ENCODE measurements at places on chromosomes 6 and 20. TPM values are rescaled to one million over a fixed set of nuclear protein-coding genes. Genes with fewer than 3 reads are reported as not detected.

GRCh38 chr6:11214901-11215300 is 17.6 kb downstream of the NEDD9 start:
- DNase-seq, result no peak

GRCh38 chr20:31943052-31943471 is 8.8 kb downstream of the PDRG1 start:
- DNase-seq, result peak; percentile 72

- no peak for DNase-seq
Measured at GRCh38 chr6:41605649-41606048, 32.6 kb upstream of the MDFI start.

DNA sequence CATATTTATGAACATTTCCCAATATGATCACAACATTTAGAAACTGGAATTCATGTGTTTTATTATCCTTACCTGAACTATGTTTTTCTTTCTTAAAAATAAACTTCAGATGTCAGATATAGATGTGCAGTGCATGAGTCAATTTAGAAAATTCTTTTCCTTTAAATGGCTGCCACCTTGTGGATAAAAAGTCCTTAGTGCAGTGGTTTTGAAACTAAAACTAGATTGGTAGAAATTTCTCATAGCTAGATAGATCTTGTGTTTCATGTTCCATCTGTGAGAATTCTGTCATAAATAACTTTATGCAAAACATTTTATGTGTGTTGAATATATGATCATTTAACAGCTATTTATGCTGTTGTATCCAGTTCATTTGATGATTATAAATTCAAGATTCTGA is 134.9 kb downstream of the KLHL32 start:
- no peak for DNase-seq

GRCh38 chr6:54053881-54054391 is 57.3 kb upstream of the MLIP start:
- DNase-seq, result no peak

DNA sequence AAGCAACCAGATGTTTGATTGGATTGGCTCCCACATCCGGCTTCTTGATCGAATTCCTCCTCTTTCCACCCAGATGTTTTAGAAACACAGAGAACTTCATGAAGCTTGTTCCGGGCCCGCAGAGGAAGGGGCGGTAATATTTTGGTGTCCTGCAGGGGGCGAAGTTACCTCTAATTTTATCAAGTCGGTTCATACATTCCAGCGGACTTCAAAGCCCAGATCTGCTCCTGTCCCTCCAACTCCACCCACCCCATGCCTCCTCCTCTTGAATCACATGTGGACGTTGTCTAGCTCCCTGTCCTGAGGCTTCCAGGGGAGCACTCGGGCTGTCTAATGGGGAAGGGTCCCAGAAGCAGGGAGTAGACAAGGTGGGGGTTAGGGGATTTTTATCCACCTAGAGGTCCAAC is 2.9 kb upstream of the BMP6 start:
- peak; percentile 89 for DNase-seq

DNA sequence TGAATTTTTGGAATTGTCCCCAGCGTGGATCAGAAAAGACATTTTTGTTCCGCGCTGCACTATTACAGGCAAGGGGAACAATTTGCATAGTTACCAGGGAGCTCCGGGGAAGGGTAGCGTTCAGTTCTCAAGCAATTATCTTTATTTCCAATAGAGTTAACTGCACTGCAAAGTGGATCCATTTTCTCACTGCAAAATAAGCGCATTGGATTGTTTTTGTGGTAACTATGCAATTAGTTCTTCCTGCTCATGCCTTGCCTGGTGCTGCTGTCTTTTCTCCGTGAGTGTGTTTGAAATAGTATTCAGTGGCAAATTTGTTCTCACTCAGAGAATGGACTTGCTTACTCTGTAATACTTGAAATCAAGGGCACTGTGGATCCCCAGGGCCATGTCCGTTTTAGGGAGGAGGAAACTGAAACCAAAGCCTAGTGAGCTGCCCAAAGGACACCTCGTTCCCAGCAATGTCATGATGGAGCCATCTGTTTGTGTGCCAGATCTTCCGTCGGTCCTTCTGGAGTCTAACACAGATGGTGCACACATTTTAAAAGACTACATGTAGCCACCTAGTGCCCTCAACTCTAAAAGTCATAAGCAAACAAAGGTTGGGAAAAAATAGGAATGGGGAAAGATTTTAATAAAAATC is 7.4 kb upstream of the PCK1 start:
- no peak for DNase-seq

MYLK4 gene
- total RNA-seq, result 0.33 TPM

- DNase-seq, result no peak
Measured at GRCh38 chr6:137815692-137816091, 51.4 kb upstream of the TNFAIP3 start.

GRCh38 chr6:128519931-128520435 is 416 bp downstream of the PTPRK start:
- DNase-seq, result peak; percentile 78

DNA sequence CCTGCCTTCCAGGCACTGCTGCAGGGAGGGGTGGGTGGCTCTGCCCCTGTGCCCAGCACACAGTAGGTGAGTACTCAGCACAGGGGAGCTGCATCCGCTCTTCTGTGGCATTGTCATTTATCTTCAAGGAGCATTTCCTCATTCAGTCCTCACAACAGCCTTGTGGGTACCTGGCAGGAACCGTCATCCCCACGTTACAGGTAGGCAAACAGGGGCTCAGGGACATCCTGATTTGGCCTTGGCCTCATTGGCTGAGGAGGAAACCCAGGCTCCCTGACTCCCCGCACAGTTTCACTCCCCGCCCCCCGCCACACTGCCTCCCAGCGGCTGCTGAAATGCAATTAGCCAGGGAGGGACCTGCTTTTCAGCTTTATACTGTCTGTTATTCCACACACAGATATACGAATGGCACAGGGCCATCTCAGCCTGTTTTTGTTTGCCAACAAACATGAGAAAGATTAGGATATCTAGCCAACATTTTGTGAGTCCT is 24.2 kb upstream of the PNPLA1 start:
- no peak for DNase-seq

DNA sequence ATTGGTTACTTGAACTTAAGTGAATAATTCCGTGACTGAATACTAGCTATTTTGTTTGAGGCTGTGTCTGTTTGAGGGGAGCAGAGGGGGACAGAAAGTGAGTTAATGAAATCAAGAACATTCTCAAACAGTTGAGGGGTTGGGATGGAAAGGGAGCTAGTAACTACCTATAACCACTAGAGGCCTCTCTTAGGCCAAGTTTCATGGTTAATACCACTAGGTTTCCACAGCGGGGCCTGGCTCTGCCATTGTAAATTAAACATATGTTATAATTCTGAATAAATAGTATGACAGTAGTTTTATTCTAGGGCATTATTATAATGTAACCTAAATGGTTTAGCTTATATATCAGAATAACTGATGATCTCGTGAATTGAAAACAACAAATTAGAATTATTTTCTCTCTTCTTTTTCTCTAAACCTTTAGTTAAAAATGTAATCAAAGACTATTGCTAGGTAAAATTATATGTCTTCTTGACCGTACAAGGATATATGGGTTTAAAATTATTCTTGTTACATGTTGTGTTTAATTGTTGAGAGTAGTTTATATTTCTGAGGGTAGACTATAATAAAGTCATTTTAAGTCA is 108.1 kb downstream of the BCKDHB start:
- DNase-seq, result no peak

- no peak for DNase-seq
Measured at GRCh38 chr6:105304366-105304765, 98.5 kb downstream of the PREP start.

- DNase-seq, result no peak
Measured at GRCh38 chr6:18110162-18110561, 12.3 kb downstream of the NHLRC1 start.

APOBEC2 gene
- 0.68 TPM for total RNA-seq

ANKRD6 gene
- total RNA-seq, result 13.2 TPM

- DNase-seq, result no peak
Measured at GRCh38 chr20:40009542-40009941, 679.5 kb downstream of the MAFB start.

DNA sequence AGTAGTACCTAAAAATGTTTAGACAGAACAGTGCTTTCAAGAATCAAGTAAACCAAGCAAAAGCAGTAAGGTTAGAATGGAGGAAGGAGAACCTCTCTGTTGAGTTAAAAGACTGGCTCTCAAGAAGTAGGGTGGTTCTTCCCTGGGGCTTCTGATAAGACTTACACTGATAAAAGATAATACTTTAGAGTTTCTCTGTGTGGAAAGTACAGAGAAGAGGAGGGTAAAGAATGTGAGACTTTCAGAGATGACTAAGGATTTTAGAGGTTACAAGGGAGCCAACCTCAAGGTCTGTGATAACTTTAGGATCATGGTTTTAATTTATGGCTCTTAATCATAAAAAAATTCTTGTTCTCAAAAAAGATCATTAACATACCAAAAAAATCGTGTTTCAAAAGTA is 30.9 kb upstream of the ALDH8A1 start:
- no peak for DNase-seq

PROKR2 gene
- total RNA-seq, result not detected

DNA sequence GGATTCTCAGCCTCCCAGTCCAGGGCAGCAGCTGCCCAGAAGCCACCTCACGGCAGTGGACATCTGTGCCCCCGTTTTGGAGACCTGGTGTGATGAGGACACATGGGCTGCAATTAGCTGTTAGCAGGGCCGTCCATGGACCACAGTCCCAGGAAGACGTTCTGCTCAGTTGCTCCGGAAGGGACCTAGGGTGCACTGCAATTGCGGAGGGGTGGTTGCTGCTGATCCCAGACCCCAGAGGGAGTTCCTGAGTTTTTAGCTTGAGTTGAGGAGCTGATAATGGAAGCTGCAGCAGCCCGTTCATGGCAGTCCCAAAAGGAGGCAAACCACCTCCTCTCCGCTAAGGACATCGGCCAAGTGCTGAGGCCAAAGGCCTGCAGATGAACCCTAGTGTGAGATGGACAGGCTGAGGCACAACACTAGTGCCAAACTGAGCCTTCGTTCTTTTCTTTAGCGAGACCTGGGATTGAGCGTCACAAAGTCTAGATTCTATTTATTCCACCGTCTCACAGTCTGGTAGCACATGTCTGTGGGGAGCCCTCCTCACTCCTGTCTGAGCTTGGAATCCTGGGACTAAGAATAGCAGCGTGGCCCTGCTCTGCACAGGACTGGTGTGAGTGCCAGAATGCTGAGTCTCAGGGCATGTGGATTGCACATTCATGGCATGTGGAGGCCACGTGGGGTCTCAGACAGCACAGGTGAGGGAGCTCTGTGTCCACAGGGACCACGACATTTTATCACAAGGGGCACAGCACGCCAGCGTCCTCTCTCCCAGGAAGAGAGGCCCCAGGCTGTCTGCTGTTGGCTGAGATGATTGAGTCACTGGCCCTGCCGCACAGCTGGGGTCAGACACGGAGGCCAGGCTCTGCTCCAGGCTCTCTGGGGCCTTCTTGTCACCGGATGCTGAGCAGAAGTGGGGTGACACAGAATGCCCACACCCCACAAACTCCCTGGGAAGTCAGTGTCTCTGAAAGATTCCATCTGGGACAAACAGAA is 113.4 kb downstream of the PSMB1 start:
- DNase-seq, result peak; percentile 46

SAPCD1 gene
- total RNA-seq, result not detected

ESF1 gene
- total RNA-seq, result 14.0 TPM

CDH4 gene
- under 0.01 TPM for total RNA-seq

CEP57L1 gene
- total RNA-seq, result 15.2 TPM

GRCh38 chr20:45911486-45912343 is at the start of gene PLTP:
Gene PLTP (minus strand): TSS chr20:45912155. CDS start chr20:45911452, 703 bp downstream.
- peak; percentile 92 for DNase-seq

DNA sequence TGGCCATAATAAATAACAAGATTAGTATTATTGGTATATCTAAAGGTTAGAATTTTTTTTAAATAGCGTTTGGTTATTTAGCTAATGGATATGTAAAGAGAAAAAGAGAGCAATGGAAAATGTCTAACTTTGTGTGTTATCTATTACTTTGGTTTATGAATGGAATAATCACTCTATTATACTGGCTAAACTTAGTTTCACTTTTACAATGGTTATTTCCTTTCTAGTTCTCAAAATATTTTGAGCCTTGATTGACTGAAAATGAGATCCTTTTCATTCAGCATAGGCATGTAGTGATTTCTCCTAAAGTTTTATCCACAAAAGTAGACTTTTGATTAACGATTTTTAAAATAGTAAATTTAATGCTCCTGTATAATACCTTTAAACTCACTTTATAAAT is 51.6 kb upstream of the MLIP start:
- DNase-seq, result no peak

BTN1A1 gene
- total RNA-seq, result 0.28 TPM

DNA sequence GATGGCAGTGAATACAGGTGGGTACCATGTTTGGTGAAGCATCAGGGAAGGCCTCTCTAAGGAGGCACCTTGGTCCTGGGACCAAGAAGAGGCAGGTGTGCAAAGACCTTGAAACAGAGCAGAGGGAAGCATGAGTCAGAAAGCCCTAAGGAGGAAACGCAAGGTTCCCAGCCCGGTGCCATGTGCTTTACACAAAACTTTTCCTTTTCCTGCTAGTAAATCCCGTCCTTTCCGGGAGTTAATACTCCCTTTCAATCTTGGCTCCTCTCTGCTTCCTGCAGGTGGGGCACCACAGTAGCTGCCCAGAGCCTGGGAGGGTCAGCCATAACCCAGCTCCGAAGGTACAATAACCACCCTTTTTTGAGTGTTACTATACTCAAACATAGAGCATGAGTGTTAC is 19.4 kb upstream of the SLC23A2 start:
- DNase-seq, result no peak

TBXT gene
- total RNA-seq, result not detected

GRCh38 chr6:128963561-128963960 is 80.6 kb downstream of the LAMA2 start:
- DNase-seq, result no peak

GRCh38 chr6:161486361-161487216 is 212.7 kb upstream of the AGPAT4 start:
- DNase-seq, result no peak

DNA sequence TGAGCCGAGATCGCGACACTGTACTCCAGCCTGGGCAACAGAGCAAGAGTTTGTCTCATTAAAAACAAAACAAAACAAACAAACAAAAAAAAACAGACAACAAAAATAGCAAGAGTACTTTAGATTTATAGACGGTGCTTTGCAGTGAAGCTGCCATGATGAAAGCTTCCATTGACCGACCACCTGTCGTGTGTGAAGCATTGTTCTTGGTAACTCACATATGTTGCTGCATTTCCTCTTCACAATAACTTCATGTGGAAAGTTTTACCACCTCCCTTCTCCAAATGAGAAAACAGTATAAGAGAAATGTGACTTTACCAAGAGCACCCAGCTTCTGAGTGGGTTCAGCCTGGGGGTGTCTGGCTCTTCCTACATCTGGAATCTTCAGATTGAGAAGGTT is 56.4 kb upstream of the PTGIS start:
- DNase-seq, result no peak

DNA sequence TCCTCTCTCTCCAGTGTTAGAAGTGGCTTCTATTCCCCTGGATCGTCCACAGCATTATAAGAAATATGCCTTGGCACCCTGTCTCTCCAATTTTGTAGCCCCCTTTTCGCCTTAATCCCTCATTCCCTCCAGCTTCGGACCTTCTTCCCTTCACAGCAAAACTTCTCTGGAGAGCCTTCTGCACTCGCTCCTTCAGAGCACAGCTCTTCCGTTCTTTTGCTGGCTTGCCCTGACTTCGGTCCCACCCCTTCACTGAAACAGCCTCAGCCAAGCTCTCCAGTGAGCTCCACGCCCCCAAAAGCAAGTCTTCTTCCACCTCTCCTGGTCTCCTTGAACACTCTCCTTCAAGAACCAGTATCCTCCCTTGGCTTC is 134.7 kb upstream of the RNF24 start:
- peak; percentile 63 for DNase-seq

- DNase-seq, result no peak
Measured at GRCh38 chr6:166331503-166332415, 10.6 kb downstream of the SFT2D1 start.

FAM83C gene
- total RNA-seq, result not detected

KCNG1 gene
- 1.7 TPM for total RNA-seq

GRCh38 chr6:52877786-52878185 is 31.7 kb downstream of the GSTA3 start:
- DNase-seq, result no peak

All from sigmoid colon (tissue), 7 donors.